ENCODE measurements at places on chromosomes 12 and 14.

DNA sequence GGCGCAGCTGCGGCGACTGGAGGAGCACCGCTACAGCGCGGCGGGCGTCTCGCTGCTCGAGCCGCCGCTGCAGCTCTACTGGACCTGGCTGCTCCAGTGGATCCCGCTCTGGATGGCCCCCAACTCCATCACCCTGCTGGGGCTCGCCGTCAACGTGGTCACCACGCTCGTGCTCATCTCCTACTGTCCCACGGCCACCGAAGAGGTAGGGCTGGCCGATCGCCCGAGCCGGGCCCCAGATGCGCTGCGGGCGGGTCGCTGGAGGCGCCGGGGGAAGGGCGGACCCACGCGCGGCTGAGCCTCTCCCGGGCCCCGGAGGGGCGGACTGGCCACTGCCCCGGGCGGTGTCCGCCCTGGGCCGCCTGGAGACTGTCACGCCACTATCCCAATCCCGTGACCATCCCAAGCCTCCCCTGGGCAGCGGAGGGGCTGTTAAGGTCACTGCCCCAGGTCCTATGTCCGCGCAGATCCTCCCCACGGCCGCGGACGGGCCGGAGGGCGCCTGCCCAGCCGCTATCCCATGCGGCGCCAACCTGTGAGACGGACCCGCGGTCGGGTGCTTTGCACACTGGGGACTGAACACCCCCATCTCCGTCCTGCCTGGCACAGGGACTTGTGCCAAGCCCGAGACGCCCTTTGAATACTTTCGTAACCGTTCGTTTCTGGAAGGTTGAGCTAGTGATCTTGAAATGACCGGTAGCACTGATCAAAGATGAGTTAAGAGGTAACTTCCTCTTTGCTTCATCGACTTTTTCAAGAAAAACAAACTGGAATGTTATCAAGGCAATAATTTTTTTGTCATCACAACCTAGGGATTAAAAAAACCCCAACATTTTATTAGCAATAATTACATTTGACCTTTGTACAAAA, 725 bp downstream of the CHPT1 start:
- DNase-seq: peak; percentile 12

DNA sequence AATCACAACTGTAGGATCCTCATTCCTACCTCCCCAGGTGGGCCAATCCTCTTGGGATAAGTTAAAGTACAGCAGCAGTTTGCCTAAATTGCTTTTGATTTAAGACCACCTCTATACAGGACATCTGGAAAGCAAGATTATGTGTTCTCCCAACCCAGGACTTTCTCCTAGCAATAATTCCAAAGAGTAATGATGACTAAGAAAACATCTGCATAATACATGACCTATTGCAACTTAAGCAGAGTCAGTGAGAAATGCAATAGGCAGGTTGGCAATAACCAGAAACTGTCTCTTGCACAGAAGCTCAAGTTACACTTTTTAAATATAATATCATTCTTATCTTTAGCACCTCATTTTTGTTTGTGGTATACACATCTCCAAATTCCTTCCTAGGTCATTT, 275.4 kb downstream of the TRHDE start:
- DNase-seq: no peak

DNA sequence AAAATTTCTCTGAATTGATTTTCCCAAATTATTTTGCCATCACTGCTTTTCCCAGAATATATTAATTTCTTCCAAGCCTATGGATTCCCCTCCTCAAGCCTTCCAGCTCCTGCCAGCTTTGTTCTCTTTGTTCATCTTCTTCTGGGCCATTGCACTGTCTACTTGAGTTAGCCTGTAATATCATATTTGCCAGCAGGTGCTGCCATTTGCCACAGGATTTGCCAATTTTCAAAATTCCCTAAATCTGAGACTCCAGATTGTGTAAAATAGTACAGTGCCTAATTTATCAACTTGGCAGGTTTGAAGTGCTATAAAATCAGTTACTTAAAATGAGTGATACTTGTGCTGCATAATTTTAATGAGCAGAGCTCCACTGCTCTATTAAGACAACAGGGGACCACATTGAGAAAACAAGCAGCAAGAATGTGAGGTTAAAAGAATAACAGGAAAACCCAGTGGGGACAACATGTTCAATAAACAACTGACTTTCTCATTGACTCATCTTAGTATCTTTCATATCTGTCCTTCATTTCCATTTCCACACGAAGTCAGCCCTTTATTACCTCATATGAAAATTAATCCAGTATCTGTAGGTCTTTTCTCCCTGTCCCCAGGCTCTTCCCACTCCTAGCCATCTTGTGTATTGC, 84.6 kb upstream of the CCDC196 start:
- no peak for DNase-seq

DNA sequence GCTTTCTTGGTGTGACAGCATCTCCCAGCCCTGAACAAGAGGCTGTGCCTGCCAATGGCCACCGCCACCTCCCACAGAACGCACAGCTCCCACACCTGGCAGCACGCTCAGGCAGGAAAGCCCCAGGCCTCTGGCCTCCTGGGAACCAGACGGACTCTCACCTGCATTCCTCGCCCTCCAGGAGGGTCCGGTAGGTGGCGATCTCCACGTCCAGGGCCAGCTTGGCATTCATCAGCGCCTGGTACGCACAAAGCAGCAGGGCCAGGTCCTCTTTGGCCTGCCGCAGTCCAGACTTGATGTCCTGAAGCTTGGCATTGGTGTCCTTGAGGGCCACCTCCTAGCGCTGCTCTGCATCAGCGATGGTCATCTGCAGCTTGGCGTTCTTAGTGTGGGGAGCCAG, 12.1 kb upstream of the KRT77 start:
- DNase-seq: no peak

DNA sequence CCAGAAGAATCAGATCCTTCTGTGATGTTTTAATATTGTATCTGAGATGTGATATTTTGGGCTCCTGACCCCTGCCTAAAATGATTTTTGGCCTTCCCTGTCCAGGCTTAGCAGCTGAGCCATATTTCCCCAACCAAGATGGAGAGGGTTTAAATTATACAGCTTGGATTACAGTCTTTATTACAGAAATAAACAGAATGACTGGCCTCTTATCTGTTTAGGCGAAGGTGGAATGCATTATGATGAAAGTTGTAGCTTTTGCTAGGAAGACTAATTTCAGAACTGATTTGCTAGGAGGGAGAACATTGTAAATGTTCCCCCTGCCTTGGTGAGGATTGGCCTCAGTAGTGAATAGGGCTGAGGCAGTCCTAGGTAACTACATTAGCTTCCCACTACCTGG, 23.3 kb downstream of the BMAL2 start:
- no peak for DNase-seq

GRCh38 chr12:104680070-104680469, 223.3 kb downstream of the CHST11 start:
- no peak for DNase-seq

- DNase-seq: no peak
Measured at GRCh38 chr14:76971549-76971948, 57.0 kb downstream of the IRF2BPL start.

- DNase-seq: no peak
Measured at GRCh38 chr14:43041976-43042375, 1435.3 kb downstream of the LRFN5 start.

DNA sequence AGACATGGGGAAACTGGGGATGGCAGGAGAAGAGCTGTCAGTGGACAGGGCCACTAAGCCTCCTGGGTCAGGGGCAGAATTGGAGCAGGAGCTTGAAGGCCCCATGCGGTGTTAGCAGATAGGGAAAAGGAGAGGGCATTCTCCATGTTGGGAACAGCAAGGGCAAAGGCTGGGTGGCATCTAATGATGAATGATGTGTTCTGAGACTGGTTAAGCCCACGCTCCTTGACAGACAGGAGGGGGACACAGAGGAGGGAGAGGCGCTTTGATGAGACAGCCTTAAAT, 63.0 kb downstream of the CLMN start:
- no peak for DNase-seq

- DNase-seq: peak; percentile 10
Measured at GRCh38 chr14:53412819-53413675, 259.9 kb upstream of the DDHD1 start.

GRCh38 chr14:88264116-88264515, 59.0 kb downstream of the KCNK10 start:
- DNase-seq: no peak

DNA sequence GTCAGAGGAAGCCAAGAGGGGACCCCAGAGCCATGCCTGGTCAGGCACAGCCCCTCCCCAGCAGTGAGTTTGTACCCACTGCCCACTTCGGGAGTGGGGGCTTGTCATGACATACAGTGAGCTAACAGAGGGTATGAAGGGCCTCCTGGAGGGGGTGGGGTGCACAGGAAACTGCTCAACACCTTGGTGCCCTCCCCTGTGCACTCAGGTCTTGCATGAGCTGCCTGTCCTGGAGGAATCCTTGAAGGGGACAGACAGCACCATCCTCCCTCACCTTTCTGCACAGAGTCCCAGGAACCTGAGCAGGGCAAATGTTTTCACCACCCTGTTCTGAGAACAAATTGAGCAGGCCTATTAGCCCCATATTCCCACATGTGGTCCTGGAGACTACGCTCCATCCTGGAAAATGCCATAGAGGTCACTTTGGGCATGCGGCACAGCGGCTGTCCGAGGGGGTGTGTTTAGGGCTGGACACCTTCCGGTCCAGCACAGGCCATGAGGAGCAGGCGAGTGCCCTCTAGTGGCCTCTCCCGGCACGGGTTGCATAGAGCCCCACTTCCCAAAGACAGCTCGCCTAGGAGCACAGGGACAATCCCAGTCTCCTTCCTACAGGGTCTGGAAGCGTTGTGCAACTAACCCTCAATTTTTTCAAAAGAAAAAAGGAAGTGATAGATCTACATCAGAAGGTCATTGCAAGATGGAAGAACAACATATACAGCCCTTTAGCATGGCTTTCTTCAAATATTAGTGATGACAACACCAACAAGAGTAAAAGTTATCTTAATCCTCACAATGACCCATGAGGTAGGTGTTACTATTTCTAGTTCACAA, 31.9 kb upstream of the ZFP36L1 start:
- DNase-seq: peak; percentile 67

GRCh38 chr14:60657456-60658210, 8.4 kb upstream of the SIX1 start:
- DNase-seq: peak; percentile 44

DNA sequence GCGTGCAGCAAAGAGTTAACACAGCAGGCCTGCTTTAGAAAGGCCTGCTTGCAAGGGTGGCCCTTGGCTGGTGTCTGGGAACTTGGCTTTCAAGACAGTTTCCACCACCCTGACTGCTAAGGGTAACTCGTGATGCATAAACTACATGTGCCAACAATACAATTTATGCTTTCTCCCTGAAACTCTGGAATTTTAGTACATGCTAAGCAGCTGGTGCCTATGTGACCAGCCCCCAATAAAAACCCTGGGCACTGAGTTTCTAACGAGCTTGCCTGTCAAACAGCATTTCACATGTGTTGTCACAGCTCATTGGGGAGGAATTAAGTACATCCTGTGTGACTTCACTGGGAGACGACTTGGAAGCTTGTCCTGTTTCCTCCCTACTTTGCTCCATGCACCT, 133.1 kb downstream of the SLC5A8 start:
- peak; percentile 1 for DNase-seq

GRCh38 chr12:103928682-103929045, 1.5 kb upstream of the HSP90B1 start:
- DNase-seq: no peak

DNA sequence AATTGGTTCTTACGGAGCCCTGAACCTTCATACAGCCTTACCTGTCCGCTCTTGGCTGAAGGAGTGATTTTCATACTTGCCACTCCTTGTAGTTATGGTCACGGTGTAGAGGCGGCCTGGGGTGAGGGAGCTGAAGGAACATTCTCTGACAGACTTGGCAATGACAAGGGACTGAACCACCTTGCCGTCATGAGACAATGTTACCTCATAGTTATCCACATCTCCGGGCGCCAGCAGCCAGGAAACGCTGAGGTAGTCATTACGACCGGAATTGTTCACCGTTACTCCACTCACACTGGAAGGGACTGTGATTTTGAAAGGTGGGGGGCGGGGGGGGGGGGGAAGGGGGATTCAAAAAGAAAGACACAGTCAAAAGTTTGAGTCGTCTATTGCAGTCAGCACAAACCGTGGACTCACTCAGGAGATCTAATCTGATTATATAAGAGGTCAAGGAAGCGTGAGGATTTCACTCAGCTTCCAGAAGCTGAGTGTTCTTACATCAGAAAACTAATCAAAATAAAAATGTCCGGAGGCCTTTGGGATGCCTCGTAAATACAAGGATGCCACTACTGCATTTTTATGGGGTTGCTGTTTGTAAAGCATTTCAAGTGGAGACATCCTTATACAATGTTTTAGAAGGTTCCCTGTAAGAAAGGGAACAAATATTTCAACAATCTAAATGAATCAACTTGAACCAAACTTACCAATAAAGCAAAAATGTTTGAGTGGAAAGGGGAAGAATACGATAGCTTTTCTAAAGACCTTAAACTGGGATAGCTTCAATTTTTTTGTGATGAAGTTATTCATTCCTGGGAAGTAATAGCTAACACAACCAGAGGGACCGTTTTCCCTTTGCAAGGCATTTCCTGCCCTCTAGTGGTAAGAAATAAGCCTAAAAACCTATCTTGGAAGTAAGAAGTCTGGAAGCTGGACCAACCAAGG, 60.6 kb downstream of the PTPRB start:
- peak; percentile 83 for DNase-seq

Measured in fibroblast of skin of right biceps (primary cell).